ENCODE measurements at places on chromosomes 7 and 10. TPM values are rescaled to one million over a fixed set of nuclear protein-coding genes. Genes with fewer than 3 reads are reported as not detected.

HYAL4 gene
- not detected for total RNA-seq

SEMA3D gene
- 3.5 TPM for total RNA-seq

KMT2E gene
- total RNA-seq = 168 TPM

MYH16 gene
- not detected for total RNA-seq

PRPS1L1 gene
- not detected for total RNA-seq

DENND2A gene
- 7.6 TPM for total RNA-seq

PAPSS2 gene
- 21.1 TPM for total RNA-seq

PAPOLB gene
- total RNA-seq = 0.33 TPM

ASB10 gene
- total RNA-seq = not detected

CFTR gene
- total RNA-seq = 16.4 TPM

CHN2 gene
- total RNA-seq = 17.1 TPM

GSTO1 gene
- 82.4 TPM for total RNA-seq

TMEM176B gene
- total RNA-seq = 75.5 TPM

CPN1 gene
- total RNA-seq = not detected

KCNIP2 gene
- total RNA-seq = 11.9 TPM

GPR15LG gene
- not detected for total RNA-seq

LMOD2 gene
- not detected for total RNA-seq

ACHE gene
- total RNA-seq = 0.64 TPM

CHRM2 gene
- total RNA-seq = not detected

PWWP2B gene
- total RNA-seq = 13.4 TPM

OPN1SW gene
- not detected for total RNA-seq

STOX1 gene
- total RNA-seq = 8.8 TPM

OR6V1 gene
- not detected for total RNA-seq

WNT8B gene
- total RNA-seq = not detected

OR2A25 gene
- not detected for total RNA-seq

DDC gene
- total RNA-seq = 0.33 TPM

ANTXRL gene
- not detected for total RNA-seq

SPRN gene
- not detected for total RNA-seq

ELN gene
- total RNA-seq = 31.8 TPM

FXYD4 gene
- total RNA-seq = not detected

HOXA5 gene
- total RNA-seq = 22.6 TPM

PRSS37 gene
- not detected for total RNA-seq

NOS3 gene
- 3.8 TPM for total RNA-seq

CAMK2B gene
- total RNA-seq = 9.2 TPM

PDE1C gene
- total RNA-seq = 30.1 TPM

PLEKHS1 gene
- not detected for total RNA-seq

FAM237B gene
- not detected for total RNA-seq

ZNF722 gene
- not detected for total RNA-seq

All from breast epithelium (tissue), 4 donors.